ENCODE measurements at places on chromosomes 11 and 22. TPM values are rescaled to one million over a fixed set of nuclear protein-coding genes. Genes with fewer than 3 reads are reported as not detected.

GRCh38 chr22:19607192-19608002 lies 83.2 kb upstream of the CLDN5 start:
- DNase-seq = no peak

GRCh38 chr11:108558222-108558621 lies 35.3 kb downstream of the EXPH5 start:
- no peak for DNase-seq

GRCh38 chr11:20963596-20963995 lies 294.2 kb downstream of the NELL1 start:
- no peak for DNase-seq

DNA sequence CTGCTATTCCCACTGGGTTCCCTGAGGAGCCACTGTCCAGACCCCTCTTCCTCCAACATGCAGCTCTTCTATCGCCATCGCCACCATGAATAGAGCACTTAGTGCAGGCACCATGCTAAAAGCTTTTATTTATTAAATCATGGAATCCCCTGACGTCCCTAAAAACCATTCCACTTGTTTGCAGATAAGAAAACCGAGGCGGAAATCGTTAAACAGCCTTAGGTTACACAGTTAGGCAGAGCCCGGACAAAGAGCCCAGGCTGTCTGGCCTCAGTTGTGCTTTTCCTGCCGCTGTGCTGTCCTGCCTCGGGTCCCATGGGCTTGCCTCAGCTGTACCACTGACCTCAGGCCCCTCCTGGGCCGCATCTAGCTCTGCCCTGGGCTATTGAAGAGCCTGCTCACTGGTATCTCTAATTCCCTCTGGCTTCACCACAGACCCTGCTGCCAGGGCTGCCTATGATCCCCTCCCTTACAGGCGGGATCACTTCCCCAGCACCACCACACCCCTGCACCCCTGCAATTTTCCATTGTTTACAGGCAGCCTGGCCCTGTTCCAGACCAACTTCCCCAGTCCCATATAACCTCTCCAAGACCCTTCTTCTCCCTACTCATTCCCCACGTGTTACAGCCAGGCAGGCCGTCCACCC lies 13.0 kb upstream of the TUB start:
- no peak for DNase-seq

IL18 gene
- 42.3 TPM for total RNA-seq

DNA sequence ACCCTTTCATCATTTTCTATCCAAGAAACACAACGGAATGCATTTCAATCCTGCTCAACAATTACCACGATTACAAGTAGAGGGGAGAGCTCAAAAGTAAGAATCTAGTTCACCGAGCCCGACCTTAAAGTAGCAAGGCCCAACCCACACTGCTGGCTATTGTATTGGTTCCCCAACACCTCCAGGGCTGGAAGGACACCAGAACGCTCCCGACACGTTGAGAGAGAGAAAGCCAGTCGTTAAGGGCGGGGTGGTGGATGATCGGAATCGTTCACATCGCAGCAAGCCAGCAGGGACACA lies 690 bp downstream of the CKAP5 start:
- DNase-seq = peak; percentile 63

DNA sequence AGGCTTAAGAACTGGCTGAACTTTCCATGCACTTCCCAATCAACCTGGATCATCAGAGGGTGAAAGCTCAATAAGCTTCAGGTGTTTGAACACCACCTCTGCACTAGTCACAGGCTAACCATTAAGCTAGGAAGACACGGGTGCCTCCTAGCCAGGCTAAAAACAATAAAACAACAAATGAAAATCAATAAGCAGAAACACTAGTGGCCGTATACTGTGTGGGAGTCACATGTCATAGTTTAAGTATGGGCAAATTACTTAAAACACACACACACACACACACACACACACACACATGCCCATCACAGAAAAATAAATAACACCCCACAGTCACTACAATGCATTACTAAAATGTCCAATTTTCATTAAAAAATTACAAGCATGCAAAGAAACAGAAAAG lies 85.2 kb downstream of the APOL5 start:
- DNase-seq = no peak

APOBEC3H gene
- 0.45 TPM for total RNA-seq

GRCh38 chr22:37163575-37164504 lies 14.1 kb upstream of the IL2RB start:
- no peak for DNase-seq
